ENCODE measurements at places on chromosomes 7 and 10. TPM values are rescaled to one million over a fixed set of nuclear protein-coding genes. Genes with fewer than 3 reads are reported as not detected.

Gene NME8
- not detected for polyA plus RNA-seq

Gene FUOM
- 21.9 TPM for polyA plus RNA-seq

Gene CASTOR2
- 1.7 TPM for polyA plus RNA-seq

Gene RET
- not detected for polyA plus RNA-seq

Gene HYAL4
- polyA plus RNA-seq, result not detected

DNA sequence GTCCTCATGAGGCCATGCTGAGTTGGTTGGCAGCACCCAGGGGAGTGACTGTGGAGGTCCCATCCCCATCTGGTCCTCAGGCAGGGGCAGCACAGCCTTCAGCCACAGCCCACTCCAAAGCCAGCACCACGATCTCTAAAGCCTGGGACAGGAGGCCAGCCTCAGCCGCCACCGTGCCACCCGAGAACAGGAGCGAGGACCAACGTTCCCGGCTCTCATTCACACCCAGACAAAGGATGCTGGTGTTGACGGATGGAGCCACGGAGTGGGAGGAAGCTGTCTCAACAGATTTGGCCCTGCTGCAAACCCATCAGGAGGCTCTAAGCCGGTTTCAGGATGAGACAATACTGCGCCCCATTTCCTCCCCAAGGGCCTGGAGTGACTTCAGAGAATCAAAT, 42.7 kb upstream of the PPP2R2D start:
- no peak for DNase-seq
- no peaks in the 10 kb centered on the region for H3K4me1 ChIP-seq
- H3K27me3 ChIP-seq, result no peaks in the 10 kb centered on the region
- no peaks in the 10 kb centered on the region for H3K36me3 ChIP-seq
- no peak overlapping the region for H3K27ac ChIP-seq

DNA sequence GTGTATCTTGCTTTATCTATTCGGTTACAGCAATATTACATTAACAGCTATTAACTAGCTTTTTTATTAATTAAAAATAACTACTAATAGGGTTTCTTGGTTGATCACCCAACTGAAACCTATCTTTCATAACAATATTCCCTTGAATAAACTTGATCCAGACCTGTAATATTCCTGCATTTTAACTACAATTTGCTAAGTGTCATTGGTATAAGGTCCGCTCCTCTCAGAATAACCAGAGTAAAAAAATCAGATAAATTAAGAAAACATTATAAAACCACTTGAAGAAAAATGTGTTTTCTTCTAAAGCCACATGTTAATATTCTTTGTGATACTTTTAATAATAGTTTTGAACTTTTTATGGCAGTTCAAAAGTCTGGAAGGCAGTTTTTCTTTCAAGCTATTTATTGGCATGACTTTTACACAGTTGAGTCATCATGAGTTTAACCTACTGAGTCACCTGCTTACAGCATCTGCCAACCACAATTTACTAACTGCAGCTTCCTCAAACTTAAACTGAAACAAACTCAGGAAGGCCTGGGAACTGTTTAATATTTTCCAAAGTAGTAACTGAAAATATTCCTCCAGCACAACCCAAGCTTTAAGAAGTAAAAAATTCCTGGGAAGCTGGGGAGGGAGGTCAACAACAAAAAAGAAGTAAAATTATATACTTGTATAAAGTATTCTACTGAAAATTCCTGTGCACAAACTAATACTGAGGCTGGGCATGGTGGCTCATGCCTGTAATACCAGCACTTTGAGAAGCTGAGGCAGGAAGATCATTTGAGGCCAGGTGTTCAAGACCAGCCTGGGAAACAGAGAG, 103.2 kb downstream of the NRBF2 start:
- DNase-seq, result no peak
- H3K4me3 ChIP-seq, result peak overlapping the region; percentile 10

DNA sequence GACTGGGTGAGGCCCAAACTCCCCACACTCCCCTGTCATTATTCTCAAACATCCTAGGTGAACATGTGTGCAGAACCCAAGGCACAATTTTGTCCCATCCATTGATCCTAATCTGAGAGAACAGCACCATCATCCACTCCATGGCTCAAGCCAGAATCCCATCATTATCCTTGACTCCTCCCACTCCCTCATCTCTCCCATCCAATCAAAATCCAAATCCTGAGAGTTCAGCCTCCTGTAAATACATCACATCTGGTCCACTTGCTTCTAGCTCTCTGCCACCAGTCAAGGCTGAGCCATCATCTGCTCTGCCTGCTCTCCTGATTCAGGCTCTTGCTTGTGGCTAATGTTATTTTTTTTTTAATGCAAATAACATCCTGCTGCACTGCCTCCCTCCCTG, 75.9 kb upstream of the SLF2 start:
- H3K4me3 ChIP-seq, result no peak overlapping the region
- no peak overlapping the region for H3K27ac ChIP-seq
- H3K27me3 ChIP-seq, result peaks cover 31% of the 10 kb centered on the region
- DNase-seq, result no peak
- H3K36me3 ChIP-seq, result no peaks in the 10 kb centered on the region
- no peaks in the 10 kb centered on the region for H3K4me1 ChIP-seq

GRCh38 chr7:32316839-32317238, 173.3 kb downstream of the LSM5 start:
- H3K27ac ChIP-seq, result no peak overlapping the region
- no peaks in the 10 kb centered on the region for H3K27me3 ChIP-seq
- H3K36me3 ChIP-seq, result no peaks in the 10 kb centered on the region

DNA sequence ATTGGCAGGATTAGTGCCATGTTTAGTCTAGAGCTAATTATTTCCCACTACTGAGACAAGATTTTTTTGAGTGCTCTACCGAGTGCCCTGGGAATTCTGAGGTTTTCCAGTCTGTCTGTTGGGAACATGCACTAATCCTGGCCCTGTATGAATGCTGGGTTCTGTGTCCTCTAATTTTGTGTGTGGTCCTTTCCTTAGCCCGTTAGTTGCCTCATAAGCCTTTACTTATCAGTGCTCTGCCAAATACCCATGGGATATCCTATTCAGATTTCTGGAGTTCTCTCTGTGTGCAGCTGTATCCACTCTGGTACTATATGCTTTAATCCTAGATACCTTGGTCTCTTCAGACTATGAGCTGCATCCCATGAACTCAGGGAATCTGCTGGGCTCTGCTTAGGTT, 13.1 kb downstream of the CSGALNACT2 start:
- H3K27me3 ChIP-seq, result no peaks in the 10 kb centered on the region
- no peak for DNase-seq
- peaks cover 27% of the 10 kb centered on the region for H3K4me1 ChIP-seq
- peaks cover 2% of the 10 kb centered on the region for H3K36me3 ChIP-seq

GRCh38 chr10:113735913-113736312, 15.6 kb upstream of the PLEKHS1 start:
- no peaks in the 10 kb centered on the region for H3K36me3 ChIP-seq
- no peak overlapping the region for H3K4me3 ChIP-seq
- no peak overlapping the region for H3K27ac ChIP-seq
- H3K4me1 ChIP-seq, result no peaks in the 10 kb centered on the region

DNA sequence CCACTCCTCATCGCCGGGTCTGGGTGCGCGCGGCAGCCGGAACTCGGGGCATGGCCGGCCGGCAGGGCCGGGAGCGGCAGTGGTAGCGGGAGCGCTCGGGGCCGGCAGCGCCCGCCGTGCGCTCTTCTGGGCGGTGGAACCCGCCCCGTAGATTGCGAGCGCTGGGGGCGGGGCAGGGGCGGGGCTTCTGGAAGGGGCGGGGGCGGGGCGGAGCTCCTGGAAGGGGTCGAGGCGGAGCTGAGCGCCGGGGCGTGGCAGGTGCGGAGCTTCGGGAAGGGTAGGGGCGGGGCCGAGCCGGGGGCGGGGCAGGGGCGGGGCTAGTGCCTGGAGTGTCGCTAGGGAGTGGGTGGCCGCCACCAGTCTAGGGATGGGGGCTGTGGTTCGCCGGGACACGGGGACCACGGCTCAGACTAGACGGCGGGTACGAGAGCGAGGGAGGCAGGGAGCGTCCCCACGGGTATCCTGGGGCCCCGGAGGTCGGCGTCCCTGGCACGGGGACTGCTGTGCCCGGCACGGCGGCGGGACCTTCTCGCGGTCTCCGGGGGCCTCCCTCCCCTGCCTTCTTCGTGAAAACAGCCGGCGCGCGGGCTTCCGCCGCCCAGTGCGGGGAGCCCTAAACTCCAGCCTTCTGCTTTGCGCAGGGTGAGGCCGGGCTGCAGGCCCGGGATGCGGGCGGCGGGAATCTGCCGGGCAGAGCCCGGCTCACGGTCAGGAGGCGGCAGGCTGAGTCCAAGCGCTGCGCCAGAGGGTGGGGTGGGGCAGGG, at the start of gene STK32C:
Gene STK32C, minus strand, starts transcription at position 128 of the 764 bp plus-strand sequence. Its CDS starts 117 bp downstream, at position 11.
- H3K4me1 ChIP-seq, result peaks cover 13% of the 10 kb centered on the region
- H3K4me3 ChIP-seq, result no peak within 1 kb of the TSS
- peaks cover 4% of the 10 kb centered on the region for H3K27me3 ChIP-seq
- peak within 1 kb of the TSS; percentile 57 for H3K27ac ChIP-seq
